Activated CD4-positive, alpha-beta T cell treated with anti-CD3 and anti-CD28 coated beads, Interleukin-2, Interleukin-4, amounts not matched to agents 100 ng/mL and 50 ng/mL, durations not matched to agents 16 hours and 8 hours (primary cell): ENCODE measurements at places on chromosomes 5 and 9.

DNA sequence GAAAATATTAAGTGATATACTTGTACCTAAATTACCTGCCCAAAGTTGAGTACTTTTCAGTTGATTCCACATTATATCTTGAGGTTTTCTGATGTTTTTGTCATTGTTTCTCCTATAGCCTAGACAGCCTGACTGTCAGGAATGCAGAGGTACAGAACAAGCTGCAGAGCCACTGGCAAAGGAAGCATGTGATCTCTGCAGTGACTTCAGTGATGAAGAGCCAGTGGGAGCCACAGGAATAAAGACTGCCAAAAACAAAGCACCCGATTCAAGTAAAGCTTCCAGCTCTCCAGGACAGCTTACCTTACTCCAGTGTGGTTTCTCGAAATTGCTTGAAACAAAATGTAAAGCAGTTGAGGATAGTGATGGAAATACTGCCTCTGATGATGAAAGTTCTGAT is 96.3 kb downstream of the ERCC6L2 start:
- no peak for DNase-seq

GRCh38 chr9:14066831-14067230 is 247.1 kb downstream of the NFIB start:
- no peak for DNase-seq

- no peak for DNase-seq
Measured at GRCh38 chr5:108143581-108143980, 238.3 kb downstream of the FBXL17 start.

GRCh38 chr9:80163889-80164288 is 592.1 kb downstream of the TLE4 start:
- no peak for DNase-seq

DNA sequence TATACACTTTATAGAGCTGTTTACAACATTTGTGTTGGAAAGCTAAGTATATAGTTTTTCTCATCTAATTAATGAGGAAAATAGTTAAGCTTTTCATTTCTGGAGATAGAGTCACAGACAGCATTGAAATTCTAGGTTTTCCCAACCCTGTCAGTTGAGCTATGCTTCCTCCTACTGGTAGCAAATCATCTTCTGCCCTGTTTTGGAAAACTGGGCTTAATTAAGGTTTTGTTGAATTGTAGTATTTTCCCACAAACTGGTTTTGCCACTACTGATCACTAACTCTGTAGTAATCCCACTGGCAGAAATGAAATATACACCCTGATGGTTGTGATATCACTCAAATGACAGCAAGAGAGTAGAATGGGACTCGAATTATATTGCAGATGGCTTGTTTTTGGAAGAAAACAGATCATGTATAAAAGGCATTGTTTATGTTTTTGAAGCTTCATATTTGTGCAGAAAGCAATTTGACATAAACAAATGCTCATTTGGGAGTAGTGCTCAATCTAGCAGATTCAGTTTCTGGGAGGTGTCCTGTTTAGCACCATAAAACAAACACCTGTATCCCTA is 46.6 kb downstream of the CD180 start:
- no peak for DNase-seq

DNA sequence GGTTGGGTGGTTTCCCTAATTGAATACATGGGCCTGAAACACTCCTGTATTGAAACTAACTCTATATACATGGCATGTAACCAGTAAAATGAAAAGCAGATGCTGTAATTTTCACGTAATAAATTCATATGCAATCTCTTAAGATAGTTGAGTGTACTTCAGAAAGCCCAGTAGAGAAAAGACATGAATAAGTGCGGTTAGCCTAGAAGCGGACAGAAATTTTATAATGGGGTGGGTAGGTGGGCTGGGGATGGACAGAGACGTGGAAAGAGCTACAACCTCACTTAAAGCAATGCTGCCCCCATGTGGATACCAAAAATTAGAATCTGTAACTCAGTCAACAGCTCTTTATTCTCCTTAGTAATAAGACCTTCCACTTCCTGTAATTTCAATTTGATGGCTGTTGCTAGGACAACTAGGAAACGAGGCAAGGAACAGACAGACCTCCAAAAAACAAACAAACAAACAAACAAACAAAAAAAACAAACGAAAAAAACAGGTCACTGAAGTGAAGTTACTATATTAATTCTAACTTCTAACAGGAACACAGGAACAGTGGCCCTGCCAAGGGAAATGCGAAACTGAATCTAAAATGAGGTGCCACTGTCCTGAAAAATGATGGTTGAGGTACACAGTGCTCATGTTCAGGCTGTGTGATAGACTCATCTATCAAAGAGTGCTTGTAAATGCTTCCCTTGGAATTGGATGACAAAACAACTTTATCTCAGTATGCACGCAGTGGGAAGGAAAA is 103.4 kb upstream of the GNA14 start:
- DNase-seq = peak; percentile 30

- DNase-seq = no peak
Measured at GRCh38 chr5:131210151-131210510, 39.4 kb downstream of the LYRM7 start.

DNA sequence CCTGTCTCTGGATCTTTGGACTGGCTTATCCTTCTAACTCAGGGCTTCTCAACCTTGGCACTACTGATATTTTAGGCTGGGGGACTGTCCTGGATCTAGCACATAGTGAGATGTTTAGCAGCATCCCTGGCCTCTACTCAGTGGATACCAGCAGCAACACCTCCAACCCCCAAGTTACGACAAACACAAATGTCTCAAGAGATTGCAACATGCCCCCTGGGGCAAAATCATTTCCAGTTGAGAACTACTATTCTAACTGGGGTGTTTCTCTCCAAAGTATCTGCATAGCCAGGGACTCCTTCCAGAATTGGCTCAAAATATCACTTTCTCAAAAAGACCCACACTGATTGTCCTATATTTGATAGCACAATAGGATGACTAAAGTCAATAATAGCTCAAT is 7.2 kb upstream of the TLR4 start:
- DNase-seq = no peak

DNA sequence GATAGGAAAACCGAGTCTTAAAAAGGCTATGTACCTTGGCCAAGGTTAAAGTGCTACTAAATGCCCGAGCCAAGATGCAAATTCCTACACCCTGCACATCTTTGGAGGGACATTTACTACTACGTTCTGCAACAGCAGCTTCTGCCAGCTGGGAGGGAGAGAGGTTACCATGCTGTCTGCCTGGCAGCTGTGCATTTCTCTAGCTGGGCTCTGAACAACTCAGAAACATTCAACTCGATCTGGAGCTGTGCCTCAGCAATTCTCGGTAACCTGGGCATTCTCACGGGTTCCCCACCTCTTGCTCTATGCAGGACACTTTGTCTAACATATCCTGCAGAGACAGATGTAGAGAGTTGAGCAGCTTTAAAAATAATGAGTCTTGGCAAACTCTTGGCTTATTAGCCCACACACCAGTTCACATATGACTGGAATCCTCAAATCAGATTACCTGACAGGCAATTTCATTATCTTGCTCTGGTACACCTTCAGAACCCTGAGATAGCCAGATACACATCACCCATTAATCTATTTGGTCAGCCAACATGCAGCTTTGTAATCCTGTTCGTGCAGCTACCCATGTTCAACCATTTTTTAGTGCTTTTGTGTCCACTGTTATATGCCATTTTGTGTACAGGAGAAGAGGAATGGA is 115.8 kb downstream of the EFNA5 start:
- DNase-seq = no peak

DNA sequence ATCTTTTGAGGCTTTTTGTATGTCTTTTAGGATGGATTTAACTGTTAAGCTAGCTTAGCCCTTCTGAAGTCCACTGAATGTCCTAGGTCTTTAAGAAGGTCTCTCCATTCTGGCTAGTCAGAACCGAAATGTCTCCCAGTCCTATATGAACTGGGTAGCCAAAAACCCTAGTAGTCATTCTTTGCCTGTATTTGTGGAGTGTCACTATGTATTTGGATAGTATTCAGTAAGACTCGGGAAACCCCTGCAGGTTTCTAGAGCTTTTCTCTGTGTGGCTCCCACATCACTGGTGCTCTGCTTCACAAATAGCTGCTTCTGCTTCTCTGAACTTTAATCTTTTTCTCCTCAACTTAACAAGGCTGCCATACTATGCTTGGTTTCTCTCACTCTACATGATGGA is 68.0 kb downstream of the RIC1 start:
- DNase-seq = no peak

GRCh38 chr5:139955616-139956273 is 87.4 kb downstream of the NRG2 start:
- DNase-seq = no peak

DNA sequence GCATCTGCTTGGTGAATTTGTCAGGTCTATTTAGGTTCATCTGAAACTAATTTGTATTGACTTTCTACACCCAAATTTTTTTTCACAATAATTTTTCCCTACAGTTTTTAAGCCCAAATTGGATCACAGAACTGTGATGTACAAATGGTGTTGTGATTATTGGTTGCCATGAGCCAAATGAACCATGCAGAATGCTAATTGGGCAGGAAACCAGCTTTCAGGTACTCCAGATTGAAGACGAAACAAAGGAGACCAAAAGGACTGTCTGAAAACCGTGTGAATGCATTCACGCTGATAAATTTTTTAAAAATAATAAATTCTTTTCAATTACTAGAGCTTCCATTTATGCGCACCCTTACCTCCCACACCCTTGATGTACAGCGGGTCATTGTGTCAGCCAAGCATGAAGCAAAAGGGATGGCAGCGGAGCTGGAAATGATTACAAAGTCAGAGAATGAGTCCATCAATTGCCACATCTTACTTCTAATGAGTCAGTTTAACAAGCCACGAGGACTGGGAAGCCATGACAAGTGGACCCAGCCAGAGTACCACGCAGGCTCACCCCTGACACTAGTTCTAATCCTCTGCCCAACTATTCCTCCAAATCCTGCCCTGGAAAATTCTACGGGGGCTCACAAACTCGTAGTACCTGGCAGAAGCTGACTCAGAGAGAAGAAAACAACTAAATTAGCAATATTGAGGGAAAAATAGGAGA is 66.5 kb downstream of the SEMA6A start:
- no peak for DNase-seq

GRCh38 chr9:94867281-94867841 is 140.9 kb downstream of the AOPEP start:
- no peak for DNase-seq

DNA sequence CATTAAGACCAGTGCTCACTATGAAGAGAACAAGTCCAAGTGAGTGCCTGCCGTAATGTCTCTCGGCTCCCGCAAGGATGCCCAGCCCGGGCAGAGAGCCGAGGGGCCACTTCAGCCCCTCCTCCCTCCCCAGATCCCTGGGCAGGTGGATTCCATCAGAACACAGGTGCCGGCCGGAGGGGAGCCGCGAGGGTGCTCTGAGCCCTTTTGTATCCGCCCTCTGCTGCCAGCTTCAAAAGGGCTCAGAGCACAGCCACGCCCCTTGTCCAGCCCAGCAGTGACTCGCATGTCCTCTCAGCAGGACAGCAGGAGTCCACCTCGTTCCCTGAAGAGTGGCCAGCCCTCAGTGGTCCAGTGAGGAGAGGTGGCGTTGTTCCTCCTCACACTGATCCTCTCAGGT is 43.9 kb downstream of the CYFIP2 start:
- DNase-seq = no peak

- no peak for DNase-seq
Measured at GRCh38 chr5:59040024-59040803, 457.3 kb downstream of the RAB3C start.

DNA sequence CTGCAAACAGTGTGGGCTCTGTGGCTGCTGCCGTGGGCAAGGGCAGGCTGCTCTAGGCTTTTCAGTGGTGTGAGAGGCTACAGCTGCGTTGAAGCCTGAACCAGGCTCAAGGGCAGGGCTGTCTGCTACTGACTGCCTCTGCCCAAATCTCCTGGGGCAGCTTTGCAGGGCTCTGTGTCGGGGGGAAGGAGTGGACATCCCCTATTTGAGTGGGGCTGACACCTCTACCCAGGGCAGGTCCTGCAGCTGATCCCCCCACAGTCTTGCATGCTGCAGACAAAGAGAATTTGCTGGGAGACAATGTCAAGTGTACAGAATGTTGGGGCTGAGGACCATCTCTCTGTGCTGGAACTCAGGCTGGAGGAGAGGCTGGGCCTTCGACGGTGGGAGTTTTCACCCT is 240.2 kb downstream of the PBX3 start:
- DNase-seq = no peak

GRCh38 chr9:121286973-121287741 is 19.2 kb downstream of the GSN start:
- no peak for DNase-seq

- no peak for DNase-seq
Measured at GRCh38 chr5:159550951-159551350, 220.7 kb upstream of the IL12B start.

DNA sequence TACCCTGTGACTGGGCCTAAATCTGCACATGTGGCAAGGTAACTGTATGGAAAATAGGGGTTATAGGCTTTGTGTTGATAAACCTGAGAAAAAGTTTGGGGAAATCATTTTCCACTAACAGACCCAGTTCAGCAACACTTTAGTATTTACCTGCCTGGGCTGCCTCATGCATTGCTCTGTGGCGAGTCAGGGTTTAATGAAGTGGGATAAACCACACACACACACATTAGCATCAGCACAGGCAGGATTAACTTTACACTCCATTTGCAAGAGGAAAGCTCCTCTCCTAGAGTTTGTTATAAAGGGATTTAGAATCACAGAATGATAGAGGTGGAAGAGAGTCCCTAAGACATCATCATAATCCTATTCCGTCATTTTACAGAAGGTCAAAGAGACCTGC is 20.0 kb upstream of the ZCCHC7 start:
- no peak for DNase-seq

GRCh38 chr5:15391704-15392397 is 108.1 kb upstream of the FBXL7 start:
- DNase-seq = no peak

GRCh38 chr9:136486131-136486530 is 3.3 kb upstream of the SEC16A start:
- DNase-seq = no peak

- no peak for DNase-seq
Measured at GRCh38 chr5:82594097-82594496, 315.9 kb upstream of the RPS23 start.

DNA sequence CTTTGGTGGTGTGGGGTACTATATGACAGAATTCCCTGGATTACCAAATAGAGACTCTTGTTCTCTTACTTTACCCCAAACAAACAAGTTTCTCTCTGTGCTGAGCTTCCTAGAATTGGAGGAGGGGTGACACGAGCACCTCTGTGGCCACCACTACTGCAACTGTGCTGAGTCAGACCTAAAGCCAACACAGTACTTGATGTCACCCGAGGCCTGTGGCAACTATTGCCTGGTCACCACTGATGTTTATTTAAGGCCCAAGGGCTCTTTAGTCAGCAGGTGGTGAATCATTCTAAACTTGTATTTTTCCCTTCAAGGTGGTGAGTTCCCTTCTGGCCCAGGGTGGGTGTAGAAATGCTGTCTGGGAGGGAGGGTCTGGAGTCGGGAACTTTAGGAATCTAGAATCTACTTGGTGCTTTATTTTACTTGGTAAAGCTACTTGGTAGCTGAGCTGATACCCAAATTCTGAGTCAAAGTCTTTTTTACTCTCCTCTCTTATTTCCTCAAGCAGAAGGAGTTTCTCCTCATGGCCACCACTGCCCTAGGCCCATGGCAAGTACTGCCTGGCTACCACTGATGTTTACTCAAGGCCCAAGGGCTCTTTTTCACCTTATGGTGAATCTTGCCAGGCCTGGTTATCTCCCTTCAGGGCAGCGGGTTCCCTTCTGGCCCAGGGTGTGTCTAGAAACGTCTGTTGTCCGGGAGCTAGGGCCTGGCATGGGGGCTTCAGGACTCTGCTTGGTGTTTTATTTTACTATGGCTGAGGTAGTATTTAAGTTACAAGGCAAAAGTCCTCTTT is 9.8 kb downstream of the LURAP1L start:
- DNase-seq = no peak
